ENCODE measurements at places on chromosomes 5 and 9. TPM values are rescaled to one million over a fixed set of nuclear protein-coding genes. Genes with fewer than 3 reads are reported as not detected.

GRCh38 chr5:68180121-68181038 lies 35.2 kb upstream of the PIK3R1 start:
- DNase-seq, result no peak

- no peak for DNase-seq
These were observed 273.7 kb upstream of the PIK3R1 start for GRCh38 chr5:67941614-67942401.

Gene PTPRD
- total RNA-seq, result 4.9 TPM

Gene DMRT3
- total RNA-seq, result not detected

Gene PCDHB12
- total RNA-seq, result 3.4 TPM
